ENCODE measurements at places on chromosomes 6 and 20.
A peak's percentile ranks its signal among the peaks of the same experiment; 100 is the strongest.

DNA sequence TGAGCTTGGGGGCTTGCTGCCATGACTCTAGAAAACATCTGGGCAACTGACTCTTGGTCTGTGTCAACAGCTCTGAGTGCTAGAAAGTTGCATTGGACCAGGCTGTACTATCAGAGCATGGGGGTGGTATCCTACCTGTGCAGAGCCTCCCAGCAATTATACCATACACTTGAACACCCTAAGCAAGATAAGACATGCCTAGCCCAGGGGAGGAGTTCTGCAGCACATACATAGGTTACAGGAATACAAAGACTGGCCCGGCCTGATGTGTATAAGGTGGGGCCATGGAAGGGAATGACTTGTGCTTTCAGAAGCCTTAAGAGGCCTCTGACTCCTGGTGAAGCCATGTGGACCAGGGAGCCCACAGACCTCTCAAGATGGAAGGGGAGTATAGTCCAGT, 11.4 kb upstream of the MOCS1 start:
- DNase-seq, result no peak

DNA sequence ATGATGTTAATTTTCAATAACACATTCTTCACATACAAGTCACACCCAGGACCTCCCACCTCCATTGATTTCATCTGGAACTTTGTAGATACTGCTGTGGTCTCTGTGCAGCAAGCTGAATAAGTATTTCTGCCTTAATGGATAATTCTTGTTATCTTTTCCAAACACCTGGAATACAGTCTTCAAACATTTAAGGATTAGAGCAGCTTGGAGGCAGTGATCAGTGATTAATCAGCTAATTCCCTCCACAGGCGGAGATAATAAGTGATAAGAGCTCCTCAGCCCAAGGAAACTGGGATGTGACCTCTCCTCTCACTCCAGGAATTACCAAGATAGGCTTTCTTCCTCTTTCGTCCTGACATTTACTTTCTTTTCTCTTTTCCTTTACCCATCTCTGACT, 110.7 kb downstream of the FIG4 start:
- DNase-seq, result no peak

GRCh38 chr6:41347378-41348050, 12.1 kb downstream of the NCR2 start:
- peak; percentile 13 for DNase-seq

DNA sequence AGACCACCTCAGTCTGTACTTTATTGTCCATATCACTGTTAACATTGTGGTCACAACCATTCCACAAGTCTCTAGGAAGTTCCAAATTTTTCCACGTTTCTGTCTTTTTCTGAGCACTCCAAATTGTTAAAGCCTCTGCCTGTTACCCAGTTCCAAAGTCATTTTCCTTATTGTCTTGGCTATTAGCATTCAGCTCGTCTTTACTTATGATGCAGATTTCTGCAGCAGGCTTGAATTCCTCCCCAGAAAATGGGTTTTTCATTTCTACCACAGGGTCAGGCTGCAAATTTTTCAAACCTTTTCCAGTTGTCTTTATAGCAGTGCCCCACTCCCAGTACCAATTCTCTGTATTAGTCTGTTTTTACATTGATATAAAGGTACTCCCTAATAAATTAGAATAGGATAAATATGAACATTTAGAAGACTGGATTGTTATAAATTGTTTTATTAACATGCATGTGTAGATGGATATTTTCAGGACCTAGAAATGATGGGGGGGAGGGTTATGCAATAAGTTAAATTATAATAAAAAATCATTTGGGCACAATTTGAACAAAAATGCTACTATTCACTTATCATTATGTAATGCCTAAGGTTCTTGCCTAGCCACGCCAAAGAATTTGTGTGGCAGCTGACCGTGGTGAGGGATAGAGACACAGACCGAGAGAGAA, 595.3 kb upstream of the ADGRB3 start:
- DNase-seq, result no peak

DNA sequence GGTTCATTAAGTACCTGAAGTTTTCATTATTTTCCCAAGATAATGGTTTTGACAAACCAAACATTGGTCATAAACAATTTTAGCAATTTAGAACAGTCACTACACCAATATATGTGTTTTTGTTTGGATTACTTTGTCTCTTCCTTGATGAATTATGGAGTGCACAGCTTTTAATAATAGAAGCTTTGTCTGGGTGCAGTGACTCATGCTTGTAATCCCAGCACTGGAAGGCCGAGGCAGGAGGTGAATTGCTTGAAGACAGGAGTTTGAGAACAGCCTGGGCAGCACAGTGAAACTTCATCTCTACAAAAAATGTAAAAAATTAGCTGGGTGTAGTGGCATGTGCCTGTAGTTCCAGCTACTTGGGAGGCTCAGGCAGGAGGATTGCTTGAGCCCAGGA, 89.4 kb upstream of the ANKEF1 start:
- peak; percentile 22 for DNase-seq

GRCh38 chr6:53161481-53162009, 12.9 kb upstream of the GCM1 start:
- DNase-seq, result peak; percentile 26

- DNase-seq, result no peak
Measured at GRCh38 chr6:47439348-47439668, 38.3 kb upstream of the CD2AP start.

- DNase-seq, result no peak
Measured at GRCh38 chr20:11654766-11655165, 262.9 kb upstream of the BTBD3 start.

DNA sequence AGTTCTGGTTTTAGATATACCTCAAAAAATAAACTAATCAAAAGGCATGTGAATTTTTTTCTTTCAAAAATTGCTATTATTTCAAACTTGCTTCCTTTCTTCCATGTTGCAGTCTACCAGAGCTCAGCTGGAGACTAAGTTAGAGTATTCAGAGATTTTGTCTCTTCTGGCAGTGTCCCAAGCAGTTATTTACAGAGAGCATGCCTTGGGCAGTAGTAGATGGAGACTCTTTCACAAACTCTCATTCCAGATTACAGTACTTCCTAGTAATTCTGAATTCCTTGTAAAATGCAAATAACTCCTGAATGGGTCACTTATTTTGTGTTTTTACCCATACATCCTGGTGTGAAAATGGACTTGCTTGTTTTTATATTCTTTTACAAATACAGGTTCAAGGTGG, 703.4 kb downstream of the EPHA7 start:
- DNase-seq, result peak; percentile 74
